ENCODE measurements at places on chromosomes 7 and 10. TPM values are rescaled to one million over a fixed set of nuclear protein-coding genes. Genes with fewer than 3 reads are reported as not detected.

DNA sequence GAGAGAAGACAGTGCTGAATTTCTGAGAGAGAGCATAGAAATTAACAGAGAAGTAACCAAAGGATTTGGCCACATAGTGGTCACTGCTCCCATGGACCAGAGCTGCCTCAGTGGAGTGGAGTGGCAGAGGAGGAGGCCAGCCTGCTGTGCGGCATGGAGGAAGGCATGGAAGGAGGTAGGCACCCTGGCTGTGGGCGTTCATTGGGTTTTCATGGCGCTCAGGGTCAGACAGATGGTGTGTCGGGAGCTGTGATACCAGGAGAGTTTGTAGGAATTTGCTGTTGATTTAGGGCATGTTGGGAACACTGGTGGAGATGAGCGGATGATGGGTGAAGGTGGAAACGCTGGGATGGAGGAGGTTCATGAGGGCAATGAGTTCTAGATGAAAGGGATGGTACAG is 78.9 kb upstream of the INSYN2A start:
- DNase-seq = no peak

Gene SVOPL
- polyA plus RNA-seq = 2.9 TPM

Gene DGKI
- polyA plus RNA-seq = 1.6 TPM

DNA sequence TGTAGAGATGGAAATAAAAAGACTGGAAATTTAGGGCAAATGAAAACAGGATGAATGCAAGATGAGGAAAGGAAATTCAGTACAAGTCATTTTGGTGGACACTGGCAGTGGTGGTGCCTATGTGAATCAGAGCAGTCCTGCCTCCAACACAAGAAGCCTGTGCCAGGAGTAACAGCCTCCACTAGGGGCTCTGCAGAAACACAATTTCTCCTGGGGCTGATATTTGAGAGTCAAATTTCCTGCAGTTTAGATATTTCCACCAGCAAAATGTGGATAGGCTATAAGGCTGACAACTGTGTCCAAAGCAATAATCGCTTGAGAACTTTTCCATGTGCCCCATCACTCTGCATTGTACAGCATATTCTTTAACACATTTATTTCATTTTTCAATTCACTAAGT is 4.7 kb upstream of the PLXDC2 start:
- no peak for DNase-seq

Gene ZNF716
- polyA plus RNA-seq = 0.12 TPM

Gene SLC35B4
- polyA plus RNA-seq = 32.5 TPM

GRCh38 chr7:88670536-88670935 is 89.0 kb upstream of the ZNF804B start:
- DNase-seq = no peak

Gene MSS51
- 6.0 TPM for polyA plus RNA-seq

Gene SPDYE2B
- polyA plus RNA-seq = 3.8 TPM

DNA sequence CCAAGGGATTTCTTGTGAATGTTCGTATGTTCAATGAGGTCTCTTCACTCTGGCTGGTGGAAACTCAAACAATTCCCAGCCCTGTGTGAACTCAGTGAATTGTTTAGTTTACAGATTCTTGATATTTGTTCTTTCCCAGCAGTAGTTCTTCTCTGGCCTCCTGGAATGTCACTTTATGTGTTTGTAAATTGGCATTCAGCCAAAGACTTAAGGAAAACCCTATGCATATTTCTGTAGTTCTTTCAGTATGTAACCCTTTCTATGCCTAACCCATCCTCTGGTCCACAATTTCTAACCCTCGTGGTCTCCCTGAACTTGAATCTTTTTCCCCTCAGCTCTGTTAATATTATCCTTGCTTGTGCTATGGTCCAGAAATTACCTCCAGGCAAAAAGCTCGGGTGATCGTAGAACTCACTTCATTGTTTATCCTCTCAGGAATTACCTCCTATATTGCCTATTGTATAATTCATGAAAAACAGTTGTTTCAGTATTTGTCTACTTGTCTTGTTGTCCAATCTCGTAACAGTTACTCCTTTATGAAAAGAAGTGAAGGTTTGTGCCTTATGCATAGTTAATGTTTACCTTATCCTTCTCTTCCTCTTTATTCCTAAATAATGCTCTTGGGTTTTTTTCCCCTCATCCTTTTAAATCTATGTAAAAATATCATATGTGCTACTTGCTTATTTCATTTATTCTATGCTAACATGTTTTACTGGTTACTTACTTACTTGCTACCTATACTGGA is 23.7 kb upstream of the AGR3 start:
- no peak for DNase-seq

DNA sequence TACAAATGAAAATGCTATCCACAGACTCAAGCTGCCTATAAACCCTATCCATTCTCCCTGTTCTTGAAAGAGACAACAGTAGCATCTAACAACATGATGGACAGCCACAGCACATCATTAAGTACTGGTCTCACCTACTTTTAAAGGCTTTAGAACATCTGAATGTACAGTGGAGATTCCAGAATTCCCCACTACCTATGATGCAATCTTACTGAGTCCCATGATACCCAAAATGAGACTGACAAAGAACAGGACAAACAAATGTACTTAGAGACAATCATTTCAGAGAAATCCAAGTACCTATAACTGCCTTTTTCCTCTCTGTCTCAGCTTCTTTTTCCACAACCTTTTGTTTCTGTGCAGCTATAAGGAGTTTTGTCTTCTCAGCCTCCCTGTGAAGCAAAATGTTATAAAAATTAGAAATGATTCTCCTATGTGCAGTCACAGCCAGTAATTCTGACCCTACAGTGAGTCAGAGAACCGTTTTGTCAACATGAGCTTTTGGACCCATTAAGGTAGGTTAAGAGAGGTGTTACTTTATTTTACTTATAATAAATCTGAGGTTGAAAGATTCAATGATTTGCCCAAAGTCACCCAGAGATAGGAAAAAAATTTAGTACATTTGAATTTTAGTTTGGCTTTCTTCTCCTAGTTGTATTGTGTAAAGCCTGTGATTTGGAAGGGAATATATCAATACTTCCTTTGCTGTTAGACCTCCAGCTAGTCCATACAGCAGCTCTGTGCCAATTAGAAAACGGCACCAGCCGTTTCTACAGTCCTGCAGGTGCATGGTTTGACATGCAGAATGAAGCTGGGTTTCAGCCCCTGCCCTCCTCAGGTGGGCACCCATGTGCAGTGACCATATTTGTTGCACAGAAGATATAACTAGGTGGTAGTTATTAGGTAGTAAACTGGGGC is 21.9 kb downstream of the ERLIN1 start:
- no peak for DNase-seq

Gene EDRF1
- polyA plus RNA-seq = 58.4 TPM

GRCh38 chr7:23335621-23336020 is 36.5 kb downstream of the MALSU1 start:
- DNase-seq = no peak

DNA sequence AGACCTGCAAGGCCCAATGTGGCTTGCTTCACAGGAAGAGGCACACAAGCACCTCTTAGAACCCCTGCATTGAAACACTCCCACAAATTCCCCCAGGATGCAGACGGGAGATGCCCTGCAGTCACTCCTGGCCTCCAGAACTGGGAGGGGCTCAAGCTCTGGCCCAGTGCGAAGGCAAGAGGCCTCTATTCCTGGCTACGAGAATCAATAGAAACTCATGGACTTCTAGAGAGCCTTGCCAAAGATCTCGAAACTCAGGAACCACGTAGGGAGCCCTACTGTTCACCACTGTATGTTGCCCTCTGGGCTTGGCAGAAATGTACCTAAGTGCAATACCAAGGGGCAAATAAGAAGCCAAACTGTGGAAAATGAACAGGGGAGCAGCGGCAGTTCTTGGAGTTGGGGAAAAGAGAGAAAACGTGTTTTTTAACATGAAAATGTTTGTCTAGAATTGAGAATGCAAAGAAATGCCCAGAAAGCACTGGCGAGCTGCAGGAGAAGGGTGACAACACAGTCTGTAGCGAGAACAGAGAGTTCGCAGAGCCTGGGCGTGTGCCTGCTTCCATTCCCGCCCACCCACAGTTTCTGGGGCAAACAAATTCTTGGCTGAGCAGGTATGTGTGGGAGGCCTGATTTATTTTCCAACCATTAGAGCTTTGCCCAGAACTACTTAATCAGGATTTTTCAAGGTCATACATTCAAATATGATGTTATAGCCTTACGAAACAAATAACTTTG is 260.5 kb upstream of the KLF14 start:
- DNase-seq = no peak

DNA sequence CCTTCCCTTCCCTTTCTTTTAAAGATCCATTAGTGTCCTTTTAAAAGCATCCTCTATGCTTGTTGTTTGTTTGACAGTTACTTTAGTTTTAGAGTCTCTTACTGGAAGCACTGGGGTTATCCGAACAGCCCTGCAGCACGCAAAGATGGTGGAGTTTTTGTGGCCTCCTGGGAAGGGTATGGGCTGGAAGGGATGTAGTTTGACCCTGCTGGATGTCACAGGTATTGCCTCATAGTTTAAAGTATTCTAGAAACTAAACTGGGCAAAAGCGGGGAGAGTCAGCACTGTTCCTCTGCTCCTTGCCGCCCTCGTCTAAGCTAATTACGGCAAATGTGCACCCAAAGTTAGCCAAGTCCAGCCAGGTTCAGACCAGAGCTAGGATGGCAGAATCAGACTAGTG is 35.8 kb upstream of the GNAI1 start:
- DNase-seq = no peak

DNA sequence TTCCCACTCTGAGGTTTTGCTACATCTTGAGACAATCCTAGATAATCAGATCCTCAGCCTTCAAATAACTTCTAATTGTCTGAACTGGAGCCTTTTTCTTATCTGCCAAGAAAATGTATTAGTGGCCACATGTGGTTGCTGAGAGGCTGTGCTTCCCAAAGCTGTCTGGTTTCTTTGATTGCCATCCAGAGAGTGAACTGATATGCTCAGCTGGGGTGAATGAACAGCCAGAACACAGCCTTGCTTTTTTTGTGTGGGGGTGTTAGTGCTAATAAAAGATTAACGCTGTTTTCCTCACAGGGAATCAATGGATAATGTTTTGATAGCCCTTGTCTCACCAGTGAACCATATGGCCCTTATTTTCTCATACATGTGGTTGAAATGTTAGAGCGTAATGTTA is 66.9 kb downstream of the BBS9 start:
- DNase-seq = no peak

Gene C10orf67
- polyA plus RNA-seq = 2.7 TPM

Gene EIF5AL1
- polyA plus RNA-seq = 1.4 TPM

GRCh38 chr10:88582411-88582805 is 710 bp downstream of the RNLS start:
- no peak for DNase-seq

Gene GNAT3
- not detected for polyA plus RNA-seq

GRCh38 chr10:32073128-32073527 is 16.9 kb upstream of the KIF5B start:
- no peak for DNase-seq

GRCh38 chr7:27214239-27214950 is 14.5 kb upstream of the HOXA13 start:
- DNase-seq = no peak

DNA sequence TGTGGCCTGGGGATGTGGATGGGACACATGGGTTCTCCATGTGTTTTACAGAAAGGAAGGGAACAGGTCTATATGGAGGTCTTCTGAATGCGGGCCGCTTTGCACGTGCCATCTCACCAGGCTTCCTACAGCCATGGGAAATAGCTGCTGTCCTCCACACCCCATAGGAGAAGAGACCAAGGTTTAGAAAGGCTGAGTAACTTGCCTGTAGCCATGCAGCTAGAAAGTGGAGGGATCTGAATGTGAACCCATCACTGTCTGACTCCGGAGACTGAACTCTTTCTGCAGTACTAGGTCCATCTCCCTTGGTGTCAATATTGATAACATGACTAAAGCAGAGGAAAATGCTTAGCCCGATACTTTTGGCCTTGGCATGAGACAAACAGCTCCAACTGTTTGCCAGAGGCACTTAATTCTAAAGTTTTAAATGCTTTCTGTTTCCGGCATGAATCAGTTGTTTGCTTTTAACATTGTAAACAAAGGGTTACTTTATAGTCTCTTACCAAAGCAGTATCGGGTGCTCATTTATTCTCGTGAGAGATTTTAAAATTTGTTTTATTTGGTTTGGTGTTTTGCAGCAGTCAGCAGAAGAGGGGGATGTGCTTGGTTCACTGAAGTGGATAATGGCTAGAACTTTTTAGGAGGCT is 64.8 kb upstream of the LOXL4 start:
- DNase-seq = no peak

DNA sequence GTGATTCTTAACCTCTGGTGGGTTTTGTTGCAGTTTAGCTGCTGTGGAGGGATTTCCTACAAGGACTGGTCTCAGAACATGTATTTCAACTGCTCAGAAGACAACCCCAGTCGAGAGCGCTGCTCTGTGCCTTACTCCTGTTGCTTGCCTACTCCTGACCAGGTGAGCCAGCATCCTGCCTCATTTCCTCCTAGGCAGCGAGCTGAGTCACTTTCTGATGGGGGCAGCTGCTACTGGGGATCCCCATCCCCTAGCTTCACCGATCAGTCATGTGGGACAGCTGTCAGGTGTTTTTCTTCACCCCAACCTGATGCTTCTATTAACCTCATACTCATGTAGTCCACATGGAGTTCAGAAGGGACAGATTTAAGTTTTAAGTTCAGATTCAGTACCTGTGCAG is 21.7 kb upstream of the SMO start:
- no peak for DNase-seq

GRCh38 chr7:92830532-92831110 is 5.8 kb downstream of the CDK6 start:
- DNase-seq = no peak

Gene SLC18A3
- polyA plus RNA-seq = not detected

DNA sequence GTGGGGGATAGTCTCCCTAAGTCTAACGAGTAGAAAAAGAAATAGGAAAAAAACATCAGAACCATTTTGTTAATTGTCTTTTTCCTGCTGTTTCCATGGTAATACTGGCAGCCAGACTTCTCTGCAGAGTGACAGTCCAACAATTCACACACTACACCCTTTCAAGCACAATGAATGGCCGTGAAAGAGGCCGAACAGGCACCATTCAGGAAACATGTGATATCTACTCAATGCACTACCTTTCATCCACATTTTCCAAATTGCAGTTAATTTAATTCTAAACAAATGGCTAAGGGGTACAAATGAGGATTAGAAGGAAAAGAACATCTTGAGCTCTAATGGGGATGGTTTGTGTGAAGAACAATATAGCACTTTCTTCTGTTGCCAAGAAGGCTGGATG is 358.5 kb upstream of the ANKRD30A start:
- no peak for DNase-seq

Gene TDRD1
- 0.05 TPM for polyA plus RNA-seq

- DNase-seq = no peak
These were observed 15.5 kb downstream of the CAMK2G start for GRCh38 chr10:73858750-73859427.

Gene CPA1
- 1.9 TPM for polyA plus RNA-seq

- no peak for DNase-seq
These were observed 50.6 kb upstream of the FZD9 start for GRCh38 chr7:73382934-73383503.

All from left kidney (tissue), 8 donors.